ENCODE measurements at places on chromosomes 6 and 20. TPM values are rescaled to one million over a fixed set of nuclear protein-coding genes. Genes with fewer than 3 reads are reported as not detected.
A peak's percentile ranks its signal among the peaks of the same experiment; 100 is the strongest.

Gene GRM1
- total RNA-seq, result not detected

DNA sequence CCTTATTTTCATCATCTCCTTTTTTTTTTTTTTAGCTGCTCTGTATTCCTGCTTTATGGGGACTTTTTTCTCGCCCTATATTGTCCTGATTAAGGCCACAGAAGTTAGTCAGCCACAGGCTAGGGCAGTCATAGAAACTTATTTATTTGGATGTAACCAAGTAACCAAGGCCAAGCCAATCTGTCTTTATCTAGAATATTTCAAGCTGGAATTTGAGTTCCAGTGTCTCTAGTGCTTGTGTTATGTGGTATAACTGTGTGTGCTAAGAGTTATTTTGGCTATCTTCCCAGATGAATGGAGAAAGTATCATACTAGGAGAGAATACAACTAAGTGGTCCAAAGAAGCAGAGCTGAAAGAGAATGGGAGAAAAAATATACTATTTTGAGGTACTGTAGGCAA, 751.5 kb downstream of the CBLN4 start:
- DNase-seq, result no peak

GRCh38 chr6:104597541-104598050, 262.1 kb downstream of the HACE1 start:
- no peak for DNase-seq

Gene LY6G5C
- total RNA-seq, result 0.18 TPM

GRCh38 chr6:63716169-63716568, 80.6 kb downstream of the PHF3 start:
- DNase-seq, result no peak

DNA sequence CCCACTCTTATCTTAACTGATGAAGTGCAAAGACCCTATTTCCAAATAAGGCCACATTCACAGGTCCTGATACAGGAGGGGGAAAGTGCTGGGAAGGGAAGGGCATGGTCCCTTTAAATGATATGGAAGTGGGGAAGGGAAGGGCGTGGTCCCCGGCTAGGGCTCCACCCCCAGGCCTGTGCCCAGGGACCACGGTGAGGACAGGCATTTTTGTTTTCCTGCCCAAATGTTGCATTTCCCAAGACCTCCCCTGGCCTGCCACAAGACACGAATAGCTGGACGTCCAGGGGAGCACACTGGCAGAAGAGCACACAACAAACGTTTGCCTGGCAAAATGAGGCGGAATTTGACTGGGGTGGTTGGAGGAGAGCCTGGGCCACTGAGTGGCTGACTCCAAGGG, 16.1 kb upstream of the HFE start:
- no peak for DNase-seq

DNA sequence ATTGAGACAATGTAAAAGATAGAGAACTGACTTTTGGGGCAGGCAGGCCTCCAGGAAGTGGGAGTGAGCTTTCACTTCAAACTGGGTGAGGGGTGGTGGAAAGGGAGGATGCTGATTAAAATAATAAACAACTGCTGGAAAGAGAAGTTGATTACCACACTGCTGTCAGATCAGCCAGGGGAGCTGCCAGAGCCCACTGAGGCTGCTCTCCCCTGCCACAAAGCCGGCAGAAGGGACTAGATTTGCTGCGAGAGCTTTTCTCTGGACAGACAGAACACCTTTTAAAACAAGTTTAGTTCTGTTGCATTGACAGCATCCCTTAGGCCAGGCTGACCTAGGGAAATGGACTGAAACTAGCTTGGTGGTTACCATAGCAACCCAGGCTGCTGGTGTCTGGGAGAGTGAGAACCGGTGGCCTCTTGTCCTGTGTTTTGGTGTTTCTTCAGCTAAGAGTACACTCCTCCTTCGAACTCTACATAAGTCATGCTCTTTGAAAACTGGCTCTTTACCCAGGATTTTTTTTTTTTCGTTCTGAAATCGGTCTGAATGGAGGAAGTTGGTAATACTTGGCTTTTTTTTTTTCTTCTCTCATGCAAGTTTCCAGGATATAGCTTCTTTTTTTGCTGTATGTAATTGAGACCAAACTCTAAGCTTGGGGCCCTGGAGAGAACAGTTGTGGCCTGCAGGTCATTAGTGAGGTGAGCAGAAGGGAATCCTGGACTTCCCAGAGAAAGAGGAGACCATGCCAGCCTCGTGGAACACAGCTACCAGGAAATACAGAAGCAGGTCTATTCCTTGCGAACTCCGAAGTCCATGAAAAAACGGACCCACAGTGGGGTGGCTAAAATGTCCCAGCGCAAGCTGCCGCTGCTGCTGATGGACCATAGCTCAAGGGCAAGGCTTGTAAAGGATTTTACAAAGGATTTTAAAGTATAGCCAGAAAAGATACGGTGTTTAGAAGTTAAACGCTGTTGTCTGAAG, 374.4 kb downstream of the UTRN start:
- DNase-seq, result peak; percentile 51

Gene CD40
- 0.28 TPM for total RNA-seq
